ENCODE measurements at places on chromosomes 5 and 9.

DNA sequence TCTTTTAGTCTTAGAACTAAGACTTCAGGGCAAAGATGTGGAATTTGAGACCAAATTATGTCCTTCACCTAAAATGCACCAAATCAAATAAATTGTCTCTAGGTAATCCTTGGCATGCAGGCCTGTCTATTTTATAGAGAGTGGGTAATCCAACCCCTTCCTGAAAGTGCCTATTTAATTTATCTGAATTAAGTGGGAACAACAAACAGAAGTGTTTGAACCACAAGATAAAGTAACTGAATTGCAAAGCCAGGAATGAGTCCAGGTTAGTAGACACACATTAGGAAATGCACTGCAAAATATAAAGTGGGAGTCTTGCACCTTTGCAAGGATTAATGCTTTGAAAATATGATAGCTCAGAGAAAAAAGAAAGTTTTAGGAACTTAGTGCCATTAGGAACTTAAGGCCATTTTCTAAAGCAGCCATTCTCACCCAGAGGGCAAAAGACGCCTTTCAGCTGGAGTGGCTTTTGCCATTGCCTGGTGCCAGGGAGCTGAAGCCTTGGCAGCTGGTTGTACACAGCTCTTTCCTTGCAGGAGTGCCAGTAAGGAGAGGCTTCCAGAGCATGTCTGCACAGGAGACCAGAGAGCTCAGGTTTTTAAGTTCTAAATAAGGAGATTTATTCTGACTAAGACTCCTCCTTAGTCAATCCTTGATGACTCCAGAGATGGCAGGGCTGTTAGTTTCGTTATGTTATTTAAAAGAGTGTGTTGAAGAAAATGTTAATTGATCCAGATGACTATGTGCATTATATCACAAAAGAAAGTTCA lies 151.7 kb upstream of the ELL2 start:
- DNase-seq, result no peak

DNA sequence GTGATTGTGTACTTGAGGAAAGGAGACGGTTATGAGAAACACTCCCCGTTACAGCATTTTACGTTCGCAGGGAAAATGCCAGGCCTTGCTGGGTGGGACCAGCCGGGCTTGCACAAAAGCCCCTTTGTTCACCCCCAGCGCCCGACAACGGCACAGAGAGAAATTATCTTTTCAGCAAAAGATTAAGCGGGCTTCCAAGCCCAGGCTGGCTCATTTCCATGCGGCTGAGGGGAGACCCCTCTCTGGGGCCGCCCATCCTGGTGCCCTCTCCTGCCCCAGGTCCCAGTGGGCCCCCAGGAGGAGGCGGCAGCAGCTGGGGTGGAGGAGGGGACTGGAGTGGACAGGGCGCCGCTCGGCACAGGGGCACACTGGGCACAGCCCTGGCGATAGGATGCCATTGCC lies 50.8 kb upstream of the NOTCH1 start:
- DNase-seq, result no peak

DNA sequence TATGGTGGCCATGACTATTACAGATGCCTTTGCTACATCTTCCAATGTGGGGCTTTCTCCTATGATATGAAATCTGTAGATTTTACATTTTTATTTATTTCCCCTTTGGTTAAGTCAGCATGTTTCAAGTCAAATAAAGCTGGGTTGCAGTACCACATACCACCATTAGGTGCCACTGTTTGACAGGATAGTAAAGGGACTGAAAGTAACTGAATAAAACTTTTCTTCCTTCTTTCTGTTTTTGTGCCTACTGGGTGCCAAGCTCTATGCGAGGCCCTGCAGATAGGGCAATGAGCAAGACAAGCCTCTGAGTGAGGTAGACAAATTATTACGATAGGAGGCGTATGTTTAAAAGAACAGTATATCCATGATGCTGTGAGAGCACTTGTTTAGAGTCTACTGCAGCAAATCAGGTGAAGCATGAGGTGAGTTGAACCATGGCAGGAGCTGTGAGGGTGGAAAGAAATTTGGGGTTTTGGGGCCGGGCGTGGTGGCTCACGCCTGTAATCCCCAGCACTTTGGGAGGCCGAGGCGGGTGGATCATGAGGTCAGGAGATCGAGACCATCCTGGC lies 64.8 kb downstream of the GDNF start:
- no peak for DNase-seq

DNA sequence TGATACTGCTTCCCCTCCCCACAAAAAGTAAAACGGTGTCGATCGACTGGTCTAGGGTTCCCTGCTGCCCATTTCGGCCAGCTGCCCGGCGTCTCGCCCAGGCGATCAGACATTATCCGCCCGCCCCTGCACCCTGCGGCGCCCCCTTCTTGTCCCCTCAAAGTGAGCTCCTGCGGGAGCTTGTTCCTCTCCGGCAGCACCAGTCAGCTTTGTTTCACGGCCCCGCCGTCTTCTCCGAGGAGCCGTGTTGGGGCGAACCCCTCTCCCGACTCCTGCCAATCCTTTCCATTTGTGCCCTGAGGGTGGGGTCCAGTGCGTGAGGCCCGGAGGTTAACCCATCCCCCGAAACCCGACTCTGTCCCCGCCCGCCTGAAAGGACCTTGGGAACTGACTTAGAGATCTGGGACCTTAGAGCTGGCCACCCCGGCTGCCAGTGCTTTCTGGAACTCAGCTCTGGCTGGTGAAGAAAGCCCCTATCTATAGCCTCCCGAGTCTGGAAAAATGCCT lies 518 bp downstream of the UBE2B start:
- DNase-seq, result peak; percentile 11

DNA sequence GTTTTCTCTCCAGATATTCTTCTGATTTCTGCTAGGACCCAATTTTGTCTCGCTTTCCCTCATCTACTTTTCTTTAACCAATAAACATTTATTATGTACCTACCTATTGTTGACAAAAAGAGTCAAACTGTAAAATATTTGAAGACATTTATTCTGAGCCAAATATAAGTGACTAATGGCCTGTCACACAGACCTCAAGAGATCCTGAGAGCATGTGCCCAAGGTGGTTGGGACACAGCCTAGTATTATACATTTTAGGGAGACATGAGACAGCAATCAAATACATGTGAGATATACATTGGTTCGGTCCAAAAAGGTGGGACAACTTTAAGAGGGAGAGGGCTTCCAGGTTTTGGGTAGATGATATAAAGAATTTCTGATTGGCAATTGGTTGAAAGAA lies 191.8 kb downstream of the NXNL2 start:
- no peak for DNase-seq

GRCh38 chr5:143896966-143897365 lies 85.0 kb downstream of the HMHB1 start:
- no peak for DNase-seq

- no peak for DNase-seq
Measured at GRCh38 chr5:5271786-5272321, 131.7 kb downstream of the ADAMTS16 start.

GRCh38 chr5:147619281-147619878 lies 109.5 kb upstream of the DPYSL3 start:
- DNase-seq, result no peak

DNA sequence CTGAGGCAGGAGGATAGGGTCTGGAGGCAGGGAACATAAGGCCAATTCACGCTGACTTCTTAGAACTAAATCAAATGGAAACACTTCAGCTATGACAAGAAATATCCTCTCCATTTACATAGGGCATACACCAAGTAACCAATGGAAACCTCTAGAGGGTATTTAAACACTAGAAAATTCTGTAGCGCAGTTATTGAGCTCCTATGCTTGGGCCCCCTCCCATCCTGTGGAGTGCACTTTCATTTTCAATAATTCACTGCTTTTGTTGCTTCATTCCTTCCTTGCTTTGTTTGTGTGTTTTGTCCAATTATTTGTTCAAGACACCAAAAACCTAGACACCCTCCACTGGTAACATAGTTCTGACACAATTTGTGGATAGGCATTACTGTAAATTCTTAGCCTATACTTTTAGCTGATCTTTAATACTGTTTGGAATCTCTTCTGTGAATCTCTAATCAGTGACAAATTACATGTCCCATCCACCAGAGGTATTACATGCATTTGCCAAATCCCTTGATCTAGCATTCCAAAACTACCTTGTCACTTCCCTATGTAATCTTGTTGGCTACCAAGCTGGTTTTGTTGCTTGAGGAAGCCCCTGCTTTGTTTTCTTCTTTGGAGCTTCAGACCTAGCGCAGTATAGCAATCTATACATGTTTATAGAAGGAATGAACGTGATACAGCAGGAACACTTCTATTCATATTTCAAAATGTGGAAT lies 61.6 kb downstream of the ST8SIA4 start:
- no peak for DNase-seq

DNA sequence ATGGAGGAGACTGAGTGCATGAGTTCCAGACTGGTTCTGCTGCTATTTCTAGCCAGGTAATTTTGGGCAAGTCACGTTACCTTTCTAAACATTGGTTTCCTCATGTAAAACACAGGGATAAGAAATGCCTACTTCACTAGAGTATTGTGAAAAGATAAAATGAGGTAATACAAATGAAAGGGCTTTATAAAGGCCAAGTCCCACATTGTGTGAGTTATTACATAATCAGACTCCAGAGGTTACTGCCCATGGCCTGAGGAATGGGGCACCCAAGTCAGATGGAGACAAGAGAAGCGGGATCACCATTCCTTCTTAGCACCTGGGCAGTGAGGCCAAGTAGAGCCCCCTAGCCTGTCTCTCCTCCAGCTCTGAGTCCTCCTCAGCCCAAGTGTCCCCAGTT lies 7.5 kb downstream of the HBEGF start:
- no peak for DNase-seq

DNA sequence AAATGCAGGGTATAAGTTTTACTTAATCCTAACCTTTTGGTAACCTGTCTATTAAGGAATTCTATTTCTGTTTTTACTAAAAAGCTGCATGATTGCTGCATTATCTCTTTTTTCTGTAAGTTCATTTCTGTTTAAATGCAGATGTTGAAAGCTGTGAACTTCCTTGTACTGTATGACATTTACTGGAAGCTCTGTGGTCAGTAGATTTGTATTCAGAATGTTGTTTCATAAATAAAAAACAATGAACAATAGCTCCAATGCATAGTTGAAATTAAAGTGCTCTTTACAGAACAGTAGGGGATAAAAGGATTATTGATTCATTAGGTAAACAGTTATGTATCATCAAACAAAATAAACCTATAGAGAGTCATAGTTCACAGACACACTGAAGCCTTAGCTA lies 46.5 kb upstream of the FKTN start:
- DNase-seq, result no peak

DNA sequence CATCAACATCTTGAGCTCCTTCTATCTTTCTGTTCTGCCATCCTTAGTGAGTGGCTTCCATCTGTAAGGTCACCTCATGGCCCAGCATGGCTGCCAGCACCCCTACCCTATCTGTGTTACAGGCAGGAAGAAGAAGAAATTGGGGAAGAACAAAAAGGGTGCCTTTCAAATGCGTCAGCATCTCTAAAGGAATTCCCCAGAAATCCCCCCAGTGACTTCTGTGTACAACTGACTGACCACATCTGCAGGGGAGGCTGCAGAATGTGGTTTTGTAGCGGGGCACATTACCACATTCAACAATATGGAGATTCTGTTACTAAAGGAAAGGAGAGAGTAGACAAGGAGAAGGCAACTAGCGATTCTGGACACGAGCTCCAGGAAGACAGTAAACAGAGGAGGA lies 40.1 kb downstream of the ALG2 start:
- DNase-seq, result no peak

- no peak for DNase-seq
Measured at GRCh38 chr5:6391151-6391550, 12.8 kb upstream of the MED10 start.

DNA sequence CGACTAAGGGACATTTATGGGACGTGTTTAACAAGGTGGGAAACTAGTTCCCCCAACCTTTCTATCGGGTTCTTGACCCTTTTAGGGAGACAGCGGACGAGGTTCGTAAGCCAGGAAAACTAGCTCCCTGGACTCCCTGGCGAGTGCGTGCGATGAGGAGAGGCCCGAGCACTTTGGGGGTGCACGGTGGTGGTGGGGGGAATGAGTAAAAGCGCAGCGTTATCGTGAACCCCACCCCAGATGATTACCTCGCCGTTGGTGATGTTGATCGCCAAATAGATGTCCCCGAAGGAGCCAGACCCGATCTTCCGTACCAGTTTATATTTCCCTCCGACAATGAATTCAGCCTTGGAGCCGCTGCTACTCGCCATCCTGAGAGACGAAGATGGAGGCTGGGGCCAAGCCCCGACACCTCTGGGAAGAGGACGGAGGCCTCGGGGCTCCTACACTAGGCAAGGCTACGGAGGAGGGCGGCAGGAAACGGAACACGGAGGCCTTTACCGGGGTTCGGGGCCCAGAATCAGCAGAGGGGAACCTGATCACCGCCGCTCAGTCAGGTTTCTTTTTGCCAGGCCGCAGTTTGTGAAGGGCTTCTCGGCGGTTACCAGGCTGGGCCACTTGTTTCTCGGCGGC lies 529 bp downstream of the CSNK1A1 start:
- DNase-seq, result peak; percentile 12

DNA sequence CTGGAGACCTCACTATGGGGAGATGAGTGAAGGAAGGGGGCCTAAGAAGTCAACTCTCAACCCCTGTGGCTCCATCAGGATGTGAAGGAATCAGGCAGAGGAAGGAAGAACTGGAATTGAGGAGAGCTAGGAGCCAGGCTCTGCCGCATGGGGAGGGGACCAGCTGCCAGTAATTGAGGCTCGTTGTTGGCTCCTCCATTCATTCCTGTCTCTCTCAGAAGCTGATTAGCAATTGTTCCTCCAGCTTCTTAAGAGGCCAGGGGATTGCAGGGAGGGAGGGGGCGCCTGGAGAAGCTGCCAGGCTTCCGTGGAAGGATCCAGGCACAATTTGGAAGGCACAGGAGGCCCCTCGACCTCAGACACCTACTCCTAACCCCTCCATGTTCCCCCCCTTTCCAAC lies 20.5 kb upstream of the TTLL11 start:
- no peak for DNase-seq

Measured in CD4-positive, alpha-beta T cell treated with Interleukin-6 at 100 ng/mL for 8 hours (primary cell).